ENCODE measurements at places on chromosomes 1 and 21.
A peak's percentile ranks its signal among the peaks of the same experiment; 100 is the strongest.

GRCh38 chr1:71210718-71211117 is 129.9 kb upstream of the ZRANB2 start:
- no peak for DNase-seq

DNA sequence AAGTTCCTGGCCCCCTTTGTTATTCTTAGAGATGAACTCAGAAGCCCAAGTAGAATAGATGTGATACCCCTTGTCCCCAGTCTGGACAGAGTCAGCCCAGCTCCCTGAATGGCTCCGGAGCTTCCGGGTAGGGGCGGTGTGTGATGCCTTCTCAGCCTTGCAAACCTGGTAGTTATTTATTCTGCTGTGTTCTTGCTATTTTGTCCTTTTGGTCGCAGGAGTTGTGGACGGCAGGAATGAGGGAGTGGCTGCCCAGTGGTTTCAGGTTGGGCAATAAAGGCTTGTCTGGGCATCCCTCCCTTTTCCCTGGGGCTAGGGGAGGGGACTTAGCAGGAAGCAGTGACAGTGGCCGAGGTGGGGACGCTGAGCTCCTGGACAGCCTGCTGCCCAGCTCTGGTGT is 2.8 kb downstream of the PTPRU start:
- DNase-seq: no peak

- no peak for DNase-seq
Measured at GRCh38 chr1:109714661-109715372, 2.8 kb downstream of the GSTM5 start.

DNA sequence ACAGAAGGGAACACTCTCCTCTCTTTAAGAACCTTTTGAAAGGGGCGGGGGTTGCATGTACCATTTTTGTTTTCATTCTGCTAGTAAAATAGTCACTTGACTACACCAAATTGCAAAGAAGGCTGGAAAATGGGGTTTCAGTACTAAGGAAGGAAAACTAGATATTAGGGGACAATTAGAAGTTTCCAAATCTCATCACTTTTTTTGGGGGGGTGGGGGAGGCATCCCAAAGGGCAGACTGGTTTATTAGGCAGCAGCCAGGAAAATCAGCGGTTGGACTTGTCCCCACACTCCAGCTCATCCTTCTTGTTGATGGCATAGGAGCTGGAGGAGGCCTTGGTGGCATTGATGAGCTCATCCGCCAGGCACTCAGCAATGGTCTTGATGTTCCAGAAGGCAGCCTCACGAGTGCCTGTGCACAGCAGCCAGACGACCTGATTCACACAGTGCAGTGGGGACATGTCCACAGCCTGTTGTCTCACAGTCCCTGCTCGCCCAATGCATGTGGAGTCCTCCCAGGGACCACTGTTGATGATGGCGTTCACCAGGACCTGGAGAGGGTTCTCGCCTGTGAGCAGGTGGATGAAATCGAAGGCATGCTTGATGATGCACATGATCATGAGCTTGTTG is 1.7 kb upstream of the TMEM50B start:
- DNase-seq: no peak

GRCh38 chr1:204633665-204634064 is 51.9 kb downstream of the LRRN2 start:
- no peak for DNase-seq

DNA sequence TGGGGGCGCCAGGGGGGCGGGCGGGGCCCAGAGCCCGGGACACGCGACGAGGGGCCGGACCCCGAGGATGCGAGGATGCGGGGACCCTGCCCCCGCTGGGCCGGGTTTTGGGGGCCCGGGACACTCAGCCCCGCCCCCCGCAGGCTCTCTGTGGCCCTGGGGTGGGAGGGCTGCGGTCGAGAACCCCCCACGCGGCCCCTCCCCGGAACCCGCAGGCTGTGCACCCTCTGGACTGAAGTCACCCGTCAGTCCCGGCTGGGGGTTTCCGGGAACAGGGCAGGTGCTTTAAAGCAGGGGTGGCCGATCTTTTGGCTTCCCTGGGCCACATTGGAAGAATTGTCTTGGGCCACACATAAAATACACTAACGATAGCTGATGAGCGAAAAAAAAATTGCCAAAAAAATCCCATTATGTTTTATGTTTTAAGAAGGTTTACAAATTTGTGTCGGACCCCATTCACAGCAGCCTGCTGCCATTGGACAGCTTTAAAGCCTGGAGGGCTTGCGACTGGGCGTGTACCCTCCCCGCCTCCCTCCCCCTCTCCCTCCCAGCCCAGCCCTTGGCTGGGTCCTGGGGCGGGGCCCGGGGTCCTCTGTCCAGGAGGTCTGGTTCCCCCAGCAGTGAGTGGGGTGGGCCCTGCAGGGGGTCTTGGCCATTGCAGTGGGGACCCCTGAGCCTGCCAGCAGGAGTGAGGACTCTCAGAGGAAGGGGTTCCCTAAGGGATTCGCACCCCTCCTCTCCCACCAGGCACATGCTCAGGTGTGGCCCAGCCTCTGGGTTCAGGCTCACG is 21.6 kb upstream of the C1orf159 start:
- peak; percentile 94 for DNase-seq

GRCh38 chr1:186670297-186671135 is 9.7 kb downstream of the PTGS2 start:
- no peak for DNase-seq

GRCh38 chr1:18384059-18384458 is 96.7 kb upstream of the KLHDC7A start:
- no peak for DNase-seq

DNA sequence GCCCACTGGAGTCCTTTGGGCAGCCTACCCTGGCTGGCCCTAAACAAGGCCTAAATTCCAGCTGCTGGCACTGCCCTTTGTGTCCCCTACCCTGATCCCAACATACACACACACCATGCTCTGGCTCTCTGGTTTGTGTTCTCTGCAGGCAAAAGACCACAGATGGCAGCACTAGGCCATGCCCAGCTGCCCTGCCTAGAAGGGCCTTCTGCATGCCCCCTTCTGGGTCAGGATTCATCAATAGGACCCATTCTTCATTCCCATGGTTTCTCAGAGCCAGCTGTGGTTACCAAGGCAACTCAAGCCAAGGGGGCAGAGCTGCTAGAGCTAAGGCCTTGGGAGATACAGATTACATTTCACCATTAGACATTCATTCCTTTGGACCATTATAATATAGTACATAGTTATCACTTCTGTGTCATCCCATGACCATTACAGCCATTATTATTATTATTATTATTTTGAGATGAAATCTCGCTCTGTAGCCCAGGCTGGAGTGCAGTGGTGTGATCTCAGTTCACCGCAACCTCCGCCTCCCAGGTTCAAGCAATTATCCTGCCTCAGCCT is 17.5 kb downstream of the ASAP3 start:
- DNase-seq: no peak

DNA sequence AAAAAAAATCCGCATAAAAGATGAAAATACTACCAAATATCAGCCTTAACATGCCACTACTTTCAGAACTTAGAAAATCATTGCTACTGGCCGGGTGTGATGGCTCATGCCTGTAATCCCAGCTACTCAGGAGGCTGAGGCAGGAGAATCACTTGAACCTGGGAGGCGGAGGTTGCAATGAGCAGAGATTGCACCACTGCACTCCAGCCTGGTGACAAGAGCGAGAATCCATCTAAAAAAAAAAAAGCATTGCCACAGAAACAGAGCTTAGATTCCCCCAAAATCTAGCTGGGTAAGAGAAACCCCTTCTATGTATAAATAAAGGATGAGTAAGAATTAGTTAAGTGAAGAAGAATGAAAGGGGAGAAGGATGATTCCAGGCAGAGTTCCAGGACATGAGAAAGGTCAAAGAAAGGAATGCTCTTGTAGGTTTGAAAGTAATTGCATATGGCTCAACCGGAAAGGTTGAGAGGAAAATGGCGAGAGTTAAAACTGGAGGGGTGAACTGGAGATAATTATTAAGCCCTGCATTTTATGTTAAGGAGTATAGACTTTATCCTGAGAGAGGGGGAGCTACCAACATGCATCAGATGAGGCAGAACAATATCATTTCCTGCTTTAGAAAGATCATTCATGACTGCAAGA is 19.7 kb upstream of the NRDC start:
- no peak for DNase-seq

DNA sequence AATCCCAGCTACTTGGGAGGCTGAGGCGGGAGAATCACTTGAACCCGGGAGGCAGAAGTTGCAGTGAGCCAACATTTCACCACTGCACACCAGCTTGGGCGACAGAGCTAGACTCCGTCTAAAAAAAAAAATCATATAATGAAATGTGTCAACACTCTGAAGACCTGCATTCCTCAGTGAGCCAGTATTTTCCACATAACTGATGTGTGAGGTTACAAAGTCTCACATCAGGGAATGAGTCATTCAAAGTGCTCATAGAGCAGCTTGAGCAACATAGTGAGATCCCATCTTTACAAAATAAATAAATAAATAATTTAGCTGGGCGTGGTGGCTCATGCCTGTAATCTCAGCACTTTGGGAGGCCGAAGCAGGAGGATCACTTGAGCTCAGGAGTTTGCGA is 65.5 kb downstream of the CASZ1 start:
- DNase-seq: no peak

DNA sequence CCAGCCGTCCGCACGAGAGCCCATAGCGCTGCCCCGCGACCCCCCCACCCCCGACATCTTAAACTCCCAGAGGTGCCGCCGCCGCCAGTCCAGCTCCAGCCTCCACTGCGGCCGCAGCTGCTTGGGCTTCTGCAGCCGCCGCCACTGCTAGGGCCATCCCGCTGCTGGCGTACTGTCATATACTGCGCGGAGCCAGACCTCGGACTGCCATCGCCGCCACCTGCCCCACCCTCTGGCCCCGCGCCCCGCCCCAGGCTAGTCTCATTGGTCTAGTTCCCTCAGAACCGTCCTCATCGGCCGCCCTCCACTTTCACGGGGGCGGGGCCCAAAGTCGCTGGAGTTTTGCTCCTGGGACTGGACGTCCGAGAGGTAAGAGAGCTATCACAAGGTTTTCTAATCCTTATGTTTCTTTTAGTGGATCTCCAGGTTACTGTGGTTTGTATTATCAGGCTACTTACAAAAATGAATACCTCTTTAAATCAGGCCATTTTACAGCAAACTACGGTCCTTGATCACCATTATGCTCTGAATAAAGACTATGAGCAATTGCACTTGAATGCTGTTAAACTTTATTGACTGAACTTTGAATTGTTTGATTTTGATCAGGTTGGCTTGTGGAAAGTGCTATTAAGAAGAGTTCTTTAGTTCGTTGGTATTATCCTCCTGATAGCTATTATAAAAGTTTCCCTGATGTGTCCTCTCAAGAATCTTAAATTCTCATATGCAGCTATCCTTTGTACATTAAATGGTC is 2.8 kb upstream of the CD1D start:
- peak; percentile 70 for DNase-seq

GRCh38 chr1:2300851-2301606 is 72.9 kb downstream of the SKI start:
- peak; percentile 95 for DNase-seq

GRCh38 chr1:40948741-40949443 is 30.6 kb upstream of the CTPS1 start:
- DNase-seq: peak; percentile 91

GRCh38 chr1:171433451-171433850 is 51.9 kb upstream of the PRRC2C start:
- no peak for DNase-seq

DNA sequence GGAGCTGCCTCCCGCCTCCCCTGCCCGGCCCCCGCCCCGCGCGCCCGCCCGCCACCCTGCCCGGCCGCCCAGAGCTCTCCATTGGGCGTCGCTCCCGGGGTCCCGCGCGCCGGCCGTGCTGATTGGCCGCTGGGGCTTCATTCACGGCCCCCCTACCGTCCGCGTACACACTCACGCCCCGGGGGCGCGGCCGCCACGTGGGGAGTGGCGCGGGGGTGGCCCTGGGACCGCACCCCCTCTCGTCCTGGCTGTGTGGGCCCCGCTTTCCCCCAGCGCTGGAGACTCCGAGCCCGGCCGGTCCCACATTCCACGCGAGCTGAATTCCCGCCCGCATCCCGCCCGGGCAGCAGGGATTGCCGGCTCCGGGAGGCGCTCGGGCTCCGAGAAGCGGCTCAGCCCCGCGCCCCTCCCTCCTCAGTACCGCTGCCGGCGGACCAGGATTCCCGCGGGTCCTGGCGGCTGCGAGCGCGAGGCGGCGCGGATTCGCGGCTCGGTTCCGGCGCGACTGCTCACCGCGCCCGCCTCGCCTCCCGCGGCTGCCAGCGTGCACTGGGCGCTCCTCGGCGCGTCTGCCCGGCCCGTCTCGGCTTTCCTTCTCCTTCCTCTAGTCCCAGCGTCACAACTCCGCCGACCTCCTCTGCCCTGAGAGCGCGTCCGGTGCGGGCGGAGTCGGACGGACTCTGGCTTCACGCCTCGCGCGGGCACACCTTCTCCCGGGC is 450 bp upstream of the POU3F1 start:
- DNase-seq: peak; percentile 91

DNA sequence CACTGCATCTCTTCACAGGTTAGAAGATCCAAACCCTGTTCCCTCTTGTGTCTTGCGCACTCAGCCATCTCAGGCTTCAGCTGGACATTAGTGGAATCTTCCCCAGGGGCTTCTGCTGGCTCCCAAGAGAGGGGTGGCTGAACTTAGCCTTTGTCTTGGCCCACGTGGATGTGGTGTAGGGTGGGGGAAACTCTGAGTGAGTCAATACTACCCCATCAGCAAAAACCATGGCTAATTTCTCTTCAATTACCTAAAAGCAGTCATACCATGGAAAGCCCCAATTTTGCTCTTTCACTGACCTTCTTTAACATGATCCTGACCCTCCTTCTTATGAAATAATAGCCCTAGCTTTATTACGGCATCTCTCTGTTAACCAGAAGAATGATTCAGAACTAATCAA is 72.5 kb upstream of the RAB3GAP2 start:
- DNase-seq: no peak

GRCh38 chr21:33037501-33037900 is 11.8 kb downstream of the OLIG2 start:
- DNase-seq: no peak

GRCh38 chr1:235297579-235297978 is 30.4 kb downstream of the ARID4B start:
- DNase-seq: peak; percentile 73

DNA sequence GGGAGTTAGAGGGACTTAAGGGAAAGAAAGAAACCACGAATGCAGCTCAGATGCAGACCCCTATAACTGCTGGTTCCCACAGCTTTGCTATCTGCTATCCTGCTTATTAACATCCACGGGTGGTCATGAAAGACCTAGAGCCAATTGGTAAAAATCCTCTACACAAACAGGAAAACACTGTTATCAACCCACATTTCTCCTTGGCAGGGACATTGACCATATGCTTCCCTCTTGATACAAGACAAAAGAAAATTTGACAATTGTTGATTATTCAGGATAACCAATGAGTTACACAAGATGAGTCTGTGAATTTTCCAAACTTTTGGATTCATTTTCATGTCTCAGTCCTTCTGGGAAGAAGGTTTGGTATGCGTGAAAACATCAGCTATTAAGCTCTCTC is 90.4 kb downstream of the TIAM1 start:
- DNase-seq: no peak

- no peak for DNase-seq
Measured at GRCh38 chr1:42150651-42151050, 2.6 kb upstream of the GUCA2B start.
